ENCODE measurements at places on chromosomes 16 and 17.

- no peak for DNase-seq
Measured at GRCh38 chr16:8851761-8852403, 16.9 kb downstream of the CARHSP1 start.

DNA sequence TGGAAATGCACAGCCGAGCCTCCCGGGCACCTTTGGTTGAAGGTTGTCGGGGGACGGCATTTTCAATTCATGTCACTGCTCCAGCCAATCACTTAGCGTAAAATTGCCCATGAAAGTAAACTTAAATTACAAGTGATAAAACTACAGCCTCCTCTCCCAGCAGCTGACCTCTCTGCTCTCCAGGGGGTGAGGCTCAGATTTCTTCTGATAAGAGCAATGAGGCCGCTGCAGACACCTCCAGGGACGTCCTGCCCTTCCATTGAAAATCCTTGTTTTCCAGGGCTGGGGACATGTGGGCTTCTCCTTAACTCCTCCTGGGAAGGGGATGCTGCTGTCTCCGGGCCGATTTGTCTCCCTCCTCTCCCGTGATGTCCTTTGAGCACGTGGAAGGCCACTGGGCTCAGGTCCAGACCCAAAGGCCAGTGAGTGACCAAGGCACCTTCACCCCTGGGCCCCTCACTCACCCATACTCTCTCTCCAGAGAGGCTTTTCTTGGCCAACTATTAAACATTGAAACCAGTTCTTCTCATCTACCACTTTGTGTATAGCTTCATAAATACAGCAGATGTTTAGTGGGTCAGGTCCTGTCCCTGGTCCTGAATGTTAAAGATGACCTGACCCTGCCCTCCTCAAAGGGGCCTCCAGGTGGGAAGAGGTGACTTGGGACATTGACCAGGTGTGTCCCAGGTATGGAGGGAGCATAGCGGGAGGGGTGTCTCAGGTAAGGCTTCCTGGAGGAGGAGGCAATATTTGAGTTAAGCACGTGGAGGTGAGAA, 52.3 kb downstream of the MGAT5B start:
- no peak for DNase-seq

DNA sequence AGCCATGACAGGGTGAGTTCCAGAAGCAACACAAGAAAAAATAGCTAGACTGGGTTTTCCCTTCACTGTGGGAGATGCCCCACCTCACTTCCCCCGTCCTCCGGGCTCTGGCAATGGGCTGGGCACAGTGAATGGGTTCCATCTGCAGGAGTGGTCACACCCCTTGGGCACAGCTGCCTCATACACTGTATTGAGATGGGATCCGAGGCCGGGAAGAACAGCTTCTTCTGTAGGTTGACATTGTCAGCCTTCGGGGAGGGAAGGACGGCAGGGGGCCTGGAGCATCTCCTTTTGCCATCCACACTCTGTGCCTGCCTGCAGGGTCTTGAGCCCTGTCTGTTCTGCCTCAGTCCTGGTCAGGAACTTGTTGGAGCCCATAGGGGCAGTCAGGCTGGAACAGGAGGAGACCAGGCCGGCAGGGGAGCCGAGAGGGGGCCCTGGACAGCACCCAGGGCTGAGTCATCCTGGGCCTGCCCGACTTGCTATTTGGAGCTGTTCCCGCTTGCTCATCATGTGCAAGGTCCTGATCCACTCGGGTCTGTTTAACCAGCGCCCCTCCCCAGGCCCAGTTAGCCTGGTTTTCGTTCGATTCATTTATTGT, 286.7 kb downstream of the SEC14L1 start:
- DNase-seq, result peak; percentile 77

DNA sequence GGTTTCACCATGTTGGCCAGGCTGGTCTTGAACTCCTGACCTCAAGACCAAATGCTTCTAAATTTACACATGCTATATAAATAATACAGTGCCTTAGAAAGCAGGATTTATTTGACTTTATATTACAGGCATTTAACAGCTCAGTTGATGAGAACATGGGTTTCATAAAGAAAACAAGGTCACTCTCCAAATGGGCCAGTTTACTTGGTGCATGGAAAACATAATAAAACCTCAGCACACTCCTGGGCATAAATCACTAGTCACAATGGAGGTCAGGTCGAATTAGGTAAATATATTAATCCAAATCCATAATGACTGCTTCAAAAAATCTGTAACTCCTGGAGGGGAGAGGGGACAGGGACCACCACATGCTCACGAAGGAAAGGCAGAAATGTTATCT, 24.5 kb downstream of the APPBP2 start:
- no peak for DNase-seq

DNA sequence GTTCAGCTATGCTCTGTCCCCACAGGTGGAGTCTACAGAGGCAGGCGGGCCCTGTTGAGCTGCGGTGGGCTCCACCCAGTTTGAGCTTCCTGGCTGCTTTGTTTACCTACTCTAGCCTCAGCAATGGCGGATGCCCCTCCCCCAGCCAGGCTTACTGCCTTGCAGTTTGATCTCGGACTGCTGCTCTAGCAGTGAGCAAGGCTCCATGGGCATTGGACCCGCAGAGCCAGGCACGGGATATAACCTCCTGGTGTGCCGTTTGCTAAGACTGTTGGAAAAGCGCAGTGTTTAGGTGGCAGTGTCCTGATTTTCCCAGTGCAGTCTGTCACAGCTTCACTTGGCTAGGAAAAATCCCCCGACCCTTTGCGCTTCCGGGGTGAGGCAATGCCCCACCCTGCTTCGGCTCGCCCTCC, 89.1 kb downstream of the BCAS3 start:
- DNase-seq, result no peak

DNA sequence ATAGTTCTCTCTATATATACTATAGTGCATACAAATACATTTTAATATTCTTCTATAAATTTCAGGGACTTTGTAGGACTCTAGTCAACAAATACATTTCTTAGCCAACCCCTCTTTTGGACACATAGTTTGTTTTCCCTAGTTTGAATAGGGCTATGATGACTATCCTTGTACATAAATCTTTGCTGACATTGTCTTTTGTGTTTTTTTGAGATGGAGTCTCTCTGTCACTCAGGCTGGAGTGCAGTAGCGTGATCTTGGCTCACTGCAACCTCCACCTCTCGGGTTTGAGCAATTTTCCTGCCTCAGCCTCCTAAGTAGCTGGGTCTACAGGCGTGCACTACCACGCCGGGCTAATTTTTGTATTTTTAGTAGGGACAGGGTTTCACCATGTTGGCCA, 3.3 kb downstream of the ANKS4B start:
- DNase-seq, result no peak

Measured in fibroblast of upper back skin (primary cell).